ENCODE measurements at places on chromosomes 6 and 20. TPM values are rescaled to one million over a fixed set of nuclear protein-coding genes. Genes with fewer than 3 reads are reported as not detected.

RAB32 gene
- not detected for total RNA-seq

GTF2H4 gene
- total RNA-seq = 59.7 TPM

ID1 gene
- total RNA-seq = 811 TPM

RFX6 gene
- not detected for total RNA-seq

UTRN gene
- total RNA-seq = 28.4 TPM

CLIC1 gene
- total RNA-seq = 432 TPM

NKAIN2 gene
- not detected for total RNA-seq

MCCD1 gene
- total RNA-seq = not detected

OGFR gene
- 73.6 TPM for total RNA-seq

COL20A1 gene
- total RNA-seq = 0.34 TPM

COL12A1 gene
- total RNA-seq = 23.5 TPM

SNRPB gene
- total RNA-seq = 469 TPM

ADGRF5 gene
- 0.17 TPM for total RNA-seq

PLG gene
- 0.69 TPM for total RNA-seq

MATN4 gene
- 0.64 TPM for total RNA-seq

Measured in HCT116 (cell line).